Progenitor cell of endocrine pancreas (in vitro differentiated cells): ENCODE measurements at places on chromosomes 16 and 17. TPM values are rescaled to one million over a fixed set of nuclear protein-coding genes. Genes with fewer than 3 reads are reported as not detected.

The NLRC5 gene
- total RNA-seq = not detected in 2 replicates

The SLC5A11 gene
- total RNA-seq = 0.38 TPM in 1 of 2 replicates, not detected in the other

The ZNF594 gene
- total RNA-seq = 23.8 and 26.1 TPM in 2 replicates

The C16orf92 gene
- not detected in 2 replicates for total RNA-seq

The CCL18 gene
- not detected in 2 replicates for total RNA-seq

GRCh38 chr17:32527146-32527545 is 40.4 kb downstream of the CDK5R1 start:
- no peak for DNase-seq

DNA sequence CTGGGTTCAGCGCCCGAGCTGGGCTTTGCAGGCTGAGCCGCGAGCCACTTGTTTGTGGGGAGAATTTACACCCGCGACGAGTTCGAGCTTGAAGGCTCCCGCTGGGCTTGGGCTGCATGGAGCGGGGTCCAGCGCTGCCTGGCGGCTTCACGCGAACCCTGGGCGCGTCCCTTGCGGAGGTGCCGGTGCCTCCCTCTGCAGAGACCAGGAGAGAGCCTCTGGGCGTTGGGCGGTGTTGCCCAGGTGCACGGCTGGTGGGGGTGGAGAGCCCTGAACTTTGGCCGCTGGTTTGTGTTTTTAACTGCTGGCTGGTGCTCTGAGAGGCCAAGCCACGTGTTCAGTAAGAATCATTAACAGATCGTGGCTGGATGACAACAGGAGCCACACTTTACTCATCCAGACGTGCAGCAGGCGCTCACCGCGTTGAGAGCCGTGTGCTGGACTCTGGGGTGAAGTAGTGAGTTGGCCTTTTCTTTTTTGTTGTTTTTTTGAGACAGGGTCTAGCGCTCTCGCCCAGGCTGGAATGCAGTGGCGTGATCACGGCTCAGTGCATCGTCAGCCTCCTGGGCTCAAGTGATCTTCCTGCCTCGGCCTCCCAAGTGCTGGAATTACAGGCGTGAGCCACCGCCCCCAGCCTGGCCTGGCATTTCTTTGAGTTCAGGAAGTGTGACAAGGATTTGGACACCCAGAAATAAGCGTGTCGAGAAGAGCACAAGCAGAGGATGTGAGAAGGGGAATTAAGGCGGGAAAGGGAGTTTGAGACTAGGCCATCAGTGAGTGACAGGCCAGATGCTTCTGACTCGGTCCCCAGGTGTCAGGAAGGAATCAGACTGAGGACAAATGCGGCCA is 827 bp downstream of the CDK10 start:
- DNase-seq = peak; percentile 42

- no peak for DNase-seq
Measured at GRCh38 chr17:27660436-27660835, 29.4 kb downstream of the LGALS9 start.

- DNase-seq = no peak
Measured at GRCh38 chr16:11312718-11313492, 31.8 kb upstream of the PRM1 start.

GRCh38 chr16:66634527-66635196 is 30.2 kb downstream of the CMTM3 start:
- no peak for DNase-seq

GRCh38 chr16:58499615-58500351 is at the start of gene NDRG4:
Gene NDRG4 (plus strand): TSS chr16:58500143. CDS start chr16:58500249, 106 bp downstream.
- no peak for DNase-seq

DNA sequence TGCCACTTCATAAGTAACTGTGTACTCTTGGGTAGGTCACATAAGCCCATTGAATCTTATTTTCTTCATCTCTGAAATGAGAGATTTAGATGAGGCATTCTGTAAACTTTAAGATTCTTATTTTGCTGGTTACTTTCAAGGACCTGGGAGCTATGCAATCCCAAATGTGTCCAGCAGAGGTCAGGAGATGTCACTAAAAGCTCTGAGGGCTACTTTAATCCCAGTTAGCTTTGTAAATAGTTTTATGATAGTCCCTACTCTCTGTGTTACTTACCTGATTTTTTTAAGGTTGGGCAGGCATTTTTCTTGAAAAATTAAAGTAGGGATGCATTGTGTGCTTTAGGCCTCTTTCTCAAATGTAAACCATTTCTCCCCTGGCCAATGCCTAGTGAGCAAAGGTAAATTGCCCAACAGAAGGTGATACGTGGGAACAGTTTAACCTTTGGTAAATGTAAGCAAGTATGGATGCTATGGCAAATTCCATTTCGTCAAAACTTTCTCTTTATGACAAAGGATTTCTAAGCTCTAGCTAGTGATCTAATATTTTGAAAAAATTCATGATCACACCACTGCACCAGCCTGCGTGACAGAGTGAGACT is 57.1 kb upstream of the WSB1 start:
- peak; percentile 52 for DNase-seq

DNA sequence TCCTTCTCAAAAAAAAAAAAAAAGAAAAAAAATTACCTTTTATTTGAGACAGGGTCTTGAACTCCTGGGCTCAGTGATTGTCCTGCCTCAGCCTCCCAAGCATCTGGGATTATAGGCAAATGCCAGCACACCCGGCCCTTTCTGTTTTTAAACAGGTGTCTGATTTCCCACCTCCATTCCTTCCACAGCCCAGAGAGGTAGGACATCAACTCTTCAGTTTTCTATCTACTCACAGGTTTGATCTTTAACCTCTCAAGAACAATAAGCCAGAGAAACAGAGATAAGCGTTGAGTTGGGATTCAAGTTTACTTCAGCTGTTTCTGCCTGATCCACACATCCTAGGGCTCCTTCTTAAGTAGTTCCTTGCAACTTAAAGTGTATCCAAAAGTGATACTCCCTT is 41.5 kb upstream of the TEX2 start:
- no peak for DNase-seq

- no peak for DNase-seq
Measured at GRCh38 chr17:79020631-79021301, 3.2 kb upstream of the C1QTNF1 start.

DNA sequence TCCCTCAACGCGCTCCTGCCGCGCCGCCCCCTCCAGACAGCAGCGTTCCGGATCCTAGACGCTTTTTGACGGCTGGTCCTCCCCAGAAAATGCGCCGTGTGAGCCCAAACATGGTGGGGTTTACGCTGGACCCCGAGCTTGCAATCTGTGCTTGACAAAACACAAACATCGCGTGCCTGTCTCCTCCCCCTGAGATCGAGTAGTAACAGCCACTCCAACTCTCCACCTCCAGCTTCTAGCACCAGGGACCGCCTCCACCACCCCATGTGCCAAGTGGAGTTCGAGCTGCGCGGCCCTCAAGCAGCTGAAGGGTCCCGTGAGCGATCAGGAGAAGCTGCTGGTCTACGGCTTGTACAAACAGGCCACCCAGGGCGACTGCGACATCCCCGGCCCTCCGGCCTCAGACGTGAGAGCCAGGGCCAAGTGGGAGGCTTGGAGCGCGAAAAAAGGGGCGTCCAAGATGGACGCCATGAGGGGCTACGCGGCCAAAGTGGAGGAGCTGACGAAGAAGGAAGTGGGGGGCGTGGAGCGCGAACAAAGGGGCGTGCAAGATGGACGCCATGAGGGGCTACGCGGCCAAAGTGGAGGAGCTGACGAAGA is 656 bp upstream of the GEMIN4 start:
- DNase-seq = no peak

DNA sequence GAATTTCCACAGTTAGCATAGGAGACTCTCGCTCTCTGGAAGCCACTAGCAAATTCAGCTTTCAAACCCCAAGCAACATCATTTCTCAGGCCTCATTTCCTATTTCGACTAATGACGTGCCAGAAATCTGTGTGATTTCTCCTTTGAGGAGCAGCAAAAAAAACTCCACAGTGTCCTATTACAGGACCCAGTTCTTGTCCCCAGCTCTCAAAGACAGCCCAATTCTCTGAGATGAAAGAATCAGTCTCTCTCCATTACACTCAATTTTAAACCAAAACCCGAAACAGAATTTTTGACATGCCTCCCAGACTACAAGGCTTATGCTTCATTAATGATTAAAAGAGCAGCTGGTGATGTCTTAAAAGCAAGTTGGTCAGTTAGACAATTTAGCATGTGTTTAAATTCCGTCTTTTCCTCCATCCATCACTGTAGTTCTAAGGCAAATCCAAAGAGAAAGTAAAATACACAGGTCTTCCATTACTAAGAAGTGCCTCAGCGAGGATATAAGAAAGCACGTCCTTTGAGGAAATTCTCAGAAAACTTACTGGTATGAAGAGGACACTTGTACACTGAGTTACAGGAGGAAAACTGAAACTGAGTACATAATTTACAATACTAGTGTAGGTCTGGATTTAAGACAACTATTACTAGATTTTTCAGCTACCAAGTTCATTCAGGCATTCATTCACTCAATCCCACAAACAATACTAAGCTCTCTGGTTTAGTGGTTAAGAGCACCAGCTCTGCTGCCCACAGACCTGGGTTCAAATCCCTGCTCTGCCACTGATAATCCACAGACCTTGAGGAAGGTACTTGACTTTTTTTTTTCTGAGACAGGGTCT is 12.5 kb downstream of the TOM1L2 start:
- DNase-seq = no peak

GRCh38 chr17:78529871-78530670 is 47.1 kb downstream of the DNAH17 start:
- no peak for DNase-seq

DNA sequence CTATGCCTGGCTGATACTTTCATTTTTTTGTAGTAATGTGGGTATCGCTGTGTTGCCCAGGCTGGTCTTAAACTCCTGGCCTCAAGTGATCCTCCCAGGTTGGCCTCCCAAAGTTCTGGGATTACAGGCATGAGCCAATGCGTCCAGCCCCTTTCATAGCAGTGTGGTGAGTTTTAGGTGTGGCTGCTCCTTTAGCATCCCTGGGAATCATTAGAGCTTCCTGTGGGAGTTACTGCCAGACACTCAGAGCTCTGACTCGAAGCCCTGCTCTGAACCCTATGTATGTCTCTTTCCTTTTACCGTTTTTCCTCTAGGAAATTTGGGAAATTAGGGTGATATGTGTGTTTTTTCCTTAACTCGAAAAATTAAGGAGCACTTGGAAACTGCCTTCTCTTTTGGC is 44.5 kb downstream of the NDE1 start:
- no peak for DNase-seq

GRCh38 chr17:1779571-1780131 is 17.8 kb downstream of the SERPINF1 start:
- DNase-seq = no peak

DNA sequence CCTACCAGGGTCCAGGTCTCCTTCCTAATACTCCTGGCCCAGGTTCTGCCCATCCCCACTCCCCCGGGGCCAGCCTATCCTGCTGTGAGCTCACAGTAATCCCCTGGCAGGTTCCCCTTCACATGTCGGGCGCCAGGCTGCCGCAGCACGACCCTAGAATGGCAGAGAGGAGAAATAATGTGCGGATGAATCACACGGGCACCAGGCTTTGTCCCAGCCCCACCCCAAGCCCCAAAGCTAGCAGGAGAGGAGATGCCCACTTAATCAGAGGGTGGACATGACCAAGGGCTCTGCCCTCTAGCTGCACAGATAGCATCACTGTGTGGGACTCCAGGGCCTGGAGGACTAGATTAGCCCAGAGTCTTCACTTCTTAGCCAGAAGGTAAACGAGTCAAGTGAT is 39.5 kb downstream of the ST3GAL2 start:
- no peak for DNase-seq

GRCh38 chr17:34241062-34241461 is 14.0 kb upstream of the CCL2 start:
- DNase-seq = no peak

GRCh38 chr17:4480929-4481898 is 17.5 kb upstream of the SPNS2 start:
- no peak for DNase-seq

- no peak for DNase-seq
Measured at GRCh38 chr16:28062847-28063521, 530 bp downstream of the GSG1L start.

- no peak for DNase-seq
Measured at GRCh38 chr16:11090232-11090631, 145.9 kb downstream of the CLEC16A start.

- no peak for DNase-seq
Measured at GRCh38 chr16:83915081-83915480, 16.2 kb downstream of the MLYCD start.

DNA sequence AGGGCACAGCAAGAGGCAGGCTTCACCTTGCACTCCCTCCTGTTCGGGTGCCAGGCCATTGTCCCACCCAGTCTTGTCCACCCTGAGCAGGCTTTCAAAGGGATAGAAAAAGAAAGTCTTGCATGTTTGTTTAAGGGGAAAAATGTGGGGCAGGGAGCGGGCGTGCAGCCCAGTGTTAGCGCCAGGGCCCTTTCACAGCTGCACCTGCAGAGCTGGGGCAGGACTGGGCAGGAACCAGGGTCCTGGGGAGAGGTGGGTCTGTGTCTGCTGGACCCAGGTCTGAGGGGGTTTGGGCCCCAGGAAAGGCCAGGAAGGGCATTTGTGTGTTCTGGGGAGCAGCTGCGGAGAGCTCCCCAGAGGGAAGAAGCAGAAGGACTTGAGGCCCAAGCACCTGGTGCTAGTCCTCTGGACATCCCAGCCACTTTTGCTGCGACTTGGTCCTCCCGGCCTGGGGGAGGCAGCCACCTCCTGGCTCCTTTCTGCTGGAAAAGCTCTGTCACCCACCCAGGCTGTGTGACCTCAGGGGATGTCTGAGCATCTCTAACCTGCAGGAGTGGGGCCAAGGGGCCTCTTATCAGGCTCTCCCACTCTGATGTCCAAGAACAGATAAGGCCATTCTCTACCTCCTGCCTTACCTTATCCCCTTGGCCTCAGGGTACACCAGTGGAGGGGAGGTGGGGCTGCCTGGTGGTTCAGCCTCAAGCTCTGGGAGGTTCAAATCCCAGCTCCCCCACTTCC is 44.7 kb downstream of the PSME3IP1 start:
- no peak for DNase-seq

- DNase-seq = no peak
Measured at GRCh38 chr16:54446639-54447038, 160.1 kb upstream of the IRX3 start.

- DNase-seq = no peak
Measured at GRCh38 chr16:5751216-5751615, 653.6 kb upstream of the EEF2KMT start.

DNA sequence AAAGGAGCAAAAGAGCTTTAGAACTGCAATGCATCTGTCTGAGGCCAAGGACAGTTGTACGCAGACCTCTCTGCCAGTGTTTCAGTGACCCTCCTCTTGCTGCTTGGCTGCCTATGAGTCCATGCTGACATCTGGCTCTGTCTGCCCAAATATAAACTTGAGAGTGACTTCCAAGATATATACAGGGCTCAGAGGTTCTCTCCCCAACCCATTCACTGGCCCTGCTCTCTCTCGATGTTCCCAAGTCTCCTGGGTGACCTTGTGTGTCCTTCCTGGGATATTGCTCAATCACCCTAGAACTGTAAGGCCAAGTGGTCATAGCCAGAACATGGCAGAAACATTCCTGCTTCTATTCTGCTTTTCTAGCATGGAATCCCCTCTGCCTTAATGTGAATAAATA is 716.3 kb downstream of the WWOX start:
- no peak for DNase-seq
